ENCODE measurements at places on chromosomes 1 and 21.

GRCh38 chr1:188877668-188878067 is 1600.0 kb downstream of the BRINP3 start:
- no peak for DNase-seq

DNA sequence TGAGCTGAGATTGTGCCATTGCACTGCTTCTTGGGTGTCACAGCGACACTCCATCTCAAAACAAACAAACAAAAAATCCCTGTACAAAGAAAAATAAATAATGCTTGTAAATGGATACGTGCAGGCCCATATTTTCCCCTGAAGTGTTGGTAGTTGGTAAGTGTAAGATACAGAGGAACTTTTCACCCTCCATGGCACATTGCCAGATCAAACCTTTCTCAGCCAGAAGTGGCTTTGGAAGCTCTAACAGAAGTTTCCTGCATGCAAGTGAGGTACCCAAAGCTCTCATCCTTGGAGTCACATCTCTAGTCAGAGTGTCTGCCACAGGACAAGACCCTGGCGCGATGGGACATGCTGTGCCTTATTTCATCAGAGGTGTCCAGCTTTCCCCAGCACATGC is 7.3 kb downstream of the NDUFV3 start:
- no peak for DNase-seq

GRCh38 chr1:20090641-20091040 is 20.6 kb downstream of the PLA2G5 start:
- no peak for DNase-seq

DNA sequence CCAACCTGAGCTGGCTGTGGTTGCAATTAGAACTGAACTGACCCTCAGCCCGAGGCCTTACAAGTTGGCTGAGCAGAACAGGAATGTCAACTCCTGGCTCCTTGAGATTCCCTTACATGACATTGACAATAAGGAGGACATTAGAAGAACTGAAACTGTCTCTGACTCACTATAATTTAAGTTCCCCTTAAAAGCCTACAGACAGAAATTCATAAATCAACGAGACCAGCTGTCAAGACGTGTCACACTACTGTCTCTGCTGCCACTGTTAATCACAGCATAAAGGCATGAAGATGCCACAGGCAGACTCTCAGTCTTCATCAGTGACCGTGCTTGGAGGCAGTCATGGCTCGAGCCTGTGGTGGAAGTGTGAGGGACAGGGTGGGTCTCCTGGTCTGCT is 168.8 kb downstream of the GABPA start:
- no peak for DNase-seq

GRCh38 chr21:33937931-33938339 is 22.3 kb upstream of the ATP5PO start:
- DNase-seq = no peak

DNA sequence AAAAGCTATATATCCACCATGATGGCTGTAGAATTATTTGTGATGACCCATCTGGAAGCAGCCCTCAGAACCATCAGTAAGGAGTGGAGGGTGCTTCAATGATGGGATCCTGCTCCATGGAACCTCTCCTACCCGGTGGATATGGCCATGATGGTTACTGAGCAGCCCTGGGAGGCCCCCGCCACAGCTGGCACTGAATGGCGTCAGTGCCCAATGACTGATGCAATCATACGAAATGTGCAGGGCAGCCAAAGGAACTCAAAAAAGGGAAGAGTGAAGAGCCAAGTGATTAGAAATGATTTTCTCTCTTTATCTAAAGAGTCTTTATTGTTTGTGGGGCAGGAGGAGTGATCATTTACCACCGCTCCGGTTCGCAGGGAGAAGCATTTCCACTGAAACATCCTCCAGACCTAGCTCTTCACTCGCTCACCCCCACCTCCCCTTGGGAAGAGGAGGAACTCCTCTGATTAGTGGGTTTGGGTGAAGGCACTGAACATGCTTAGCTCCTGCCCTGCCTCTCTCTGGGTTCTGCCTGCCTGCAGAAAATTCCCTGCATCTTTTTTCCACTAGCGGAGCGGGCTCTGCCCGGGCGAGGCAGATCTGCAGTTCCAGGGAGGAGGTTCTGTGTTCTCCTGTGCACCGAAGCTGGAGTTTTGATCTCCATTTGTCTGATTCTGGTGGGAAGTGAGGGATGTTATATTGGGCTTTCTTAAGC is 260.3 kb downstream of the GRIK3 start:
- DNase-seq = no peak

DNA sequence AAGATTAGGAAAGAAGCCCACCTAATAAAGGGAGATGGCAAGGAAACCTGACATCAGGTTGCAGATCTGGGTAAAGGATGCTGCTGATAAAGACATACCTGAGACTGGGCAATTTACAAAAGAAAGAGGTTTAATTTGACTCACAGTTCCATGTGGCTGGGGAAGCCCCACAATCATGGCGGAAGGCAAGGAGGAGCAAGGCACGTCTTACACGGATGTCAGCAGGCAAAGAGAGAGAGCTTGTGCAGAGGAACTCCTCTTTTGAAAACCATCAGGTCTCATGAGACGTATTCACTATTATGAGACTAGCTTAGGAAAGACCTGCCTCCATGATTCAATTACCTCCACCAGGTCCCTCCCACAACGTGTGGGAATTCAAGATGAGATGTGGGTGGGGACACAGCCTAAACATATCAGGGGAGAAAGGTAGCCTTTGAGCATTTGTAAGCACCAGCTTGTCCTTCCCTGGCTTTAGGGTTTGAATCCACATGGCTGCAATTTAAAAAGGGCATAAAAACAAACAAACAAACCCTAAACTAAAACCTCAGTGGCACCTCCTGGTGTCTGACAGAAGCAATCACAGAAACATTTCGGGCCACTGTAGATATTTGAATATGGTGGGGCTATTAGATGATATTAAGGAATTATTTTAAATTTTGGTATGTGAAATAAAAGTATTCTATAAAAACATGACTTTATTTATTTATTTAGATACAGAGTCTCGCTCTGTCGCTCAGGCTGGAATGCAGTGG is 33.1 kb downstream of the SLC2A7 start:
- DNase-seq = no peak

- DNase-seq = no peak
Observed at GRCh38 chr1:241722947-241723346, 70.9 kb downstream of the WDR64 start.

GRCh38 chr1:247548092-247548491 is 842 bp upstream of the GCSAML start:
- no peak for DNase-seq

DNA sequence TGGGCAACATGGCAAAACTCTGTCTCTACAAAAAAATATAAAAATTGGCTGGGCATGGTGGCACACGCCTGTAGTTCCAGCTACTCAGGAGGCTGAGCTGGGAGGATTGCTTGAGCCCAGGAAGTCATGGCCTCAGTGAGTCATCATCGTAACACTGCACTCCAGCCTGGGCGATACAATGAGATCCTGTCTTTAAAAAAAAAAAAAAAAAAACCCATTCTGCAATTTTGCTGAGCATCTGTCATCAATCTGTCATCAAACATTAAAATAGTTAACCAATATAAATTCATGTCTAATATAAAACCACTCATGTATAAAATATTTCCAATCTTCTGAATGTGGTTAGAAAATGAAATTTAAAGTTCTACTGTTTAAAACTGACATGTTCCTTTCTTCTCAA is 56.9 kb downstream of the LPAR3 start:
- no peak for DNase-seq

DNA sequence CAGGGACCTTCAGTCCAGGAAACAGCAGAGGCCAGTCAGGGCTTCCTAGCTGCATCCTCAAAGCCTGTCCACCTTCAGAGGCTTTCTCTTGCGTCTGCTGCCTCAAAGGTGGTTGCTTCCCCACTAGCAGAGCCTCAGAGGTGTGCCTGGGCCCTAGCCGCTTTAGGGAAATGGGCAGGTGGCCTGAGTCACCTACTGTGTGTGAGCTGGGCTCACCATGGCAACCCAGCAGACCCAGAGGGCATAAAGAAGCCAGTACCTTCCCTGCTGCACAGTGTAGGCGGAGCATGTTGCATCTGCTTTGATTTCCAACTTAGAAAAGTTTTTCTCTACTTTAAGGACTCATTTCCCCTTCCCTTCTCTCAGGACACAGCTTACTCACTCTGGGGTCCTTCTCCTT is 12.5 kb downstream of the SLC9A1 start:
- no peak for DNase-seq

DNA sequence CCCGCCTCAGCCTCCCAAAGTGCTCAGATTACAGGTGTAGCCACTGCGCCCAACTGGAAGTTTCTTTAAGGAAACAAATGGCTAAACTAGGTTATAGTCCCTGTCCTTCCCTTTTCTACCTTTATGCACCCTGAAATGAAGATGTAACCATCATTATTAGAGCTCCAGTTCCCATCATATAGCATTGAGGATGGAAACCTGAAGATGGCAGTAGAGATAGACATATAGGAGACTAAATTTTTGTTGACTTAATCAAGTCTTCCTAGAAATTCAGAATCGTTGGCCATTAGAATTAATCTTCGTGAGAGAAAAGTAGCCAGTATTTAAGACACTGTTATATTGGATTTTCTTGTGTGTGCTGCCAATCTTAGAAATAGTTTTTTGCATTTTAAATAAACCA is 1016.3 kb upstream of the NCAM2 start:
- no peak for DNase-seq

DNA sequence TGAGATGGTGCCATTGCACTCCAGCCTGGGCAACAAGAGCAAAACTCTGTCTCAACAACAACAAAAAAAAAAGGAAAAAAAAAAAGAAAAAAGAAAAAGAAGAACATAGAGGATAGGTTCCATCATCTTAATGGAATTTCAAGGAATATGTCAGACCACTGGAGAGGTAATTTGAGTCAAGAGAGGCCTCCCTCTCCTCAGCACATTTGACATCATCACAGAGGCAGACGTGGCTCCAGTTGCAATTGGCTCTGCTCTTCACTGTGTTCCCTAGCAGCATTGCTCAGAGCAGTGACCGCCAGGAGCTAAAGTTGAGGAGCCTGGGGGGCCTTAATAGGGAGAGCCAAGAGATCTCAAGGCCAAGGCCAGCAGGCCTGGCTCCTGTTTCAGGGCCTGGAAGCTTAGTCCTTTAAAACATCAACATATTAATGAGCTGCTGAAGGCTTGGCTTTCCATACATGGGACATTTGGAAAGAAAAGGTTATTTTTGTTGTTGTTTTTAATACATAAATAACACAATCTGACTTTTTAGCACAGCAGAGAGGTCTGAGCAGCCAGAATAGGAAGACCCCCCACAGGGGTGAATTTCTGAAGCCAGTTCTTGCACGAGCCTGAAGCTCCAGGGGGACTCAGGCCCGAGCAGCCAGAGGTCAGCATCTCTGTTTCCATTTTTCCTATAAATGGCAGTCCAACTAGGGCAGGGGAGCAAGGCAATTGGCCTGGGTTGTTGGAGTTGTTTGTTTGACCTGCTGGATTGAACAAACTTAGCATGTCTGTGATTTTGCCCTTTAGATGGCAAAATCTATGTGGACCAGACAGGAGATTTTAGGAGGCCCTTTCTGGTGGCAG is 118.3 kb upstream of the FGGY start:
- no peak for DNase-seq

DNA sequence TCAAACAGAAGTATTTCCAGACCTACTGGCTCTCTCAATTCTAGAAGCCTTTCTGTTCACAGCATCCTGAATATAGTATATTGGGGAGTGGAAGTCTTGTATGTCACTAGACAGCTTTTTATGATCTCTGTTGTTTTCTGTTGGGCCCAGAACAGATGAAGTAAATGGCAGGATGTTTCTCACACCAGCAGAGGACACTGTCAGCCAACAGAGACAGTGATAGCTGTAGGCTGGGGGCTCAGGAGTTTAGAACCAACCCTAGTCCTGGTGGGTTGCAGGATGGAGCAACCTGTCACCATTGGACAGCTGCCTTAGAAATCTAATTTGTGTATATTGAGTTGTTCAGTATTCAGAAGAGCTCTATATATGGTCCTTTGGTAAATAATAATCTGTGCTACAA is 16.9 kb downstream of the AGO1 start:
- no peak for DNase-seq

DNA sequence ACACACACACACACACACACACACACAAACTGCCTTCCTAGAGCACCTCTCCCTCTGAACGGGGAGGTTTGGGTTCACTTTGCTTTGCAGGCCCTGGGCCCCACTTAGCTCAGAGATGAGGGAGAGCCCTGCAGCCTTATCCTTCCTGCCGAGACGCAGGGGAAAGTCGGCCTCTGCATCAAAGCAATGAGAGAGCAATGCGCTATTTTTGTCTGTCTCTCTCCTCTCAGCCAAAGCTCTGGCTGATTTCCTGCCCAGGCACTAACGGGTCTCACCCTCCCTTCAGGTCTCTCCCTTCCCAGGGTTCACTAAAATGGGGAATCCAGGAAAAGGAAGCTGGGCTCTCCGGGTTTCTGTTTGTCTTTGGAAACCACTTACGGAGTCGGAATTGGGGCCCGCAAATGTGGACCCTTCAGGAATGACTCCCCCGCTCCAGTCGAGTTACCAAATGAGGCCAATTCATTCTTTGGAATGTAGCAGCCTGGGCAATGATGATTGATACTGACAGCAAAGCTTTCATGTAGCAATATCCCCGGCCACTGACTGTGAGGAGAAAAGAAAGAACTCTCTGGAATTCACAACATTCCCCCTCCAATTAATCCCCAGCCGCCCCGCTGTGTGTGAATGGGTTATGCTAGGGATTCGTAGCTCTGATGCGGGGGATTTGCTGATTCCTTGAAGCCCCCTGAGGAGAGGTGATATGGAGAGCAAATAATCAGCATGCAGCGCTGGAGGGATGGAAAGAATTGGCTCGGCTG is 61.5 kb upstream of the WLS start:
- DNase-seq = no peak

GRCh38 chr21:27713154-27714109 is 746.5 kb upstream of the ADAMTS5 start:
- no peak for DNase-seq

DNA sequence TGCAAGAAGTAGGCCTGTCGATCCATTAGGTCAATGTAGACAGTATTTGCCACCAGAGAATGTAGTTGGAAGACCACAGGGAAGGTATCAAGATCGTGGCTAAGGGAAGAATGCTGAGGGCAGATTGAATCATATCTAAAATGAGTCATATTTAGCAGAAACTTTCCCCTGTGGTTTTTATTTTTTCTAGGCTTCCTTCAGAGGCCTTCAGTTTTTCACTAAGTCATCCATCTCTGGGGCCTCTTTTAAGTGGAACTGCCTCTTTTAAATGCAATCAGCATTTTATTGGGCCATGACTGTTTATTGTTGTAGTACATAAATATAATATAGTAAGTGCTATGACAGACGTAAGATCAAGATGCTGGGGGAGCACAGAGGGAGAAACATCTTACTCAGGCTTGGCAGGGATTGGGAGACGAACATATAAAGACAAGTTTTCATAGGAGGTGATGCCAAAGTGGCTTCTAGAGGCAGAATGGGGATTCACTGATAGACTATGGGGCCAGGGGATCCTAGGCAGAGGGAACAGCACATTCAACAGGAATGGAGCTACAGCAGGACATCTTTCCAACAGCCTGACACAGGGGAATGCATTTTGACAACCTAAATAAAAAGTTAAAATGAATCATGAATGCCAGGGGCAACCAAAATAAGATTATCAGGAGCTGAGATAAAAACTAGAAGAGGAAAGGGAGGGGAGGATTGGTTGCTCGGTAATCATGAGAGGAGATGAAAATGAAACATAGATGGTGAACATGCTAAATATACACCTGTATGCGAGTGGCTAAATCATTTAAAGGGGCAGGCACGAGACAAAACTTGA is 20.1 kb downstream of the UBE2U start:
- no peak for DNase-seq

Measured in NCI-H1436 treated with DMSO at 0.1 percent for 48 hours (cell line).